Caki2 (cell line): ENCODE measurements at places on chromosomes 11 and 22.

GRCh38 chr11:23974601-23975000, 522.3 kb upstream of the LUZP2 start:
- no peak for DNase-seq

DNA sequence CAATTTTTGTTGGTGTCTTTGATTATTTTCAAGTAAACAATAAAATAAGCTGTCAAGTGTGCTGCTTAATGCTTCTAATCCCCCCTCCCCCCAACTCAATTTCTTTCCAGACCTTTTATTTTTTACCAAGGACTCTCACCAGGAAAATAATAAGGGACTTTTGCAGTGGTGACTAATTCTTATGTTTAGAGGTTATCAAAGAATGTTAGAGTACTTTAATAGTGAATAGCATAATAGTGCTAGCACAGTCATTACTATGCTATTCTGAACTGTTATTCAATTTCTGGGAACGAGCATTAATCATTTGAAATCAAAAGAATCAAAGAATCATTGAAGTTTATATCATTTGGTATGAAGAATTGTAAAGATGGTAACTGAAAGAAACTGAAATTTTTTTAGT, 251.4 kb downstream of the DDX10 start:
- DNase-seq = no peak

DNA sequence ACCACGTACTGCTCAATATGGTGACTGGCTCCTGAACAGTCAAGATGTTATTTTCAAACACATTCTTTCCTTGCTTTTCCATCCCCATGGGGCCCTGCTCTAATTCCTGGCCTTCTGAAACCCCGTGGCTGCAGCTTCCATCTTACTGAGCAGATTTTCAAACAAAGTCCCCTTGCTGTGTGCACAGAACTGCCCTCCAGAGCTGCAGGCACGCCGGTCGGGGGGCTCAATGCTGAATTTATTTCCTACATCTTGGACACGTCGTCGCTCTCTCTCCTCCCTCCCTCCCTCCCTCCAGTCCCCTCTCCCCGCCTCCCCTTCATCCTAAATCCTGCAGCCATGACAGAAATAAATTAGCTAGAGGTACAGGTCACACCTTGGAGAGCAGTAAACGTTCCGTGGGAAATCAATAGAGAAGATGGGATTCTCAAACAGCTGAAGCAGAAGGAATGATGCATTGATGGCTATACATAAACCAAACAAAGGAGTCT, 243.1 kb upstream of the BLID start:
- DNase-seq = no peak

- no peak for DNase-seq
Observed at GRCh38 chr11:96051820-96052219, 127.9 kb upstream of the MTMR2 start.

- no peak for DNase-seq
Observed at GRCh38 chr11:31834237-31834636, 23.1 kb upstream of the PAX6 start.

GRCh38 chr11:134120921-134121526, 52.2 kb downstream of the JAM3 start:
- no peak for DNase-seq

GRCh38 chr11:90594658-90595057, 371.8 kb upstream of the CHORDC1 start:
- DNase-seq = no peak

GRCh38 chr22:46008836-46009596, 32.1 kb upstream of the WNT7B start:
- DNase-seq = no peak
